ENCODE measurements at places on chromosomes 12 and 14.

GRCh38 chr14:89340200-89341181, 76.5 kb downstream of the FOXN3 start:
- no peak for DNase-seq

DNA sequence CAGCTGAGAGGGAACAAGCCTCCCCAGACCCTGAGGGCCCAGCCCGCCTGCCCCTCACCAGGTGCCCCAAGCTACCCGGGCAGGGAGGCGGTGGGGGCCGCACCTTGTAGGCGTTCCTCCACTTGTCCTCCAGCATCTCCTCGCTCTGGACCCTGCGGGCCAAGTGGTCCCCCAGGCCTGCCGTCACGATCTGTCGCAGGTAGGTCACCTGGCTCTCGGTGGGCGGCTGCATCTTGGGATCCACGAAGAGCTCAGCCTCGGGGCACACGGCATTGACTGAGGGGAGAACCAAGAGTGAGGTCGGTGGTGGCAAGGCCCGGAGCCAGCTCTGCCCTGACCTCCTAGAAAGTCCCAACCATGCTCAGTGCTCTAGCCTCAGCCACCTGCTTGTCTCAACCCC, 36.6 kb downstream of the DHX37 start:
- no peak for DNase-seq

GRCh38 chr14:66233591-66233990, 252.6 kb upstream of the CCDC196 start:
- DNase-seq, result no peak

DNA sequence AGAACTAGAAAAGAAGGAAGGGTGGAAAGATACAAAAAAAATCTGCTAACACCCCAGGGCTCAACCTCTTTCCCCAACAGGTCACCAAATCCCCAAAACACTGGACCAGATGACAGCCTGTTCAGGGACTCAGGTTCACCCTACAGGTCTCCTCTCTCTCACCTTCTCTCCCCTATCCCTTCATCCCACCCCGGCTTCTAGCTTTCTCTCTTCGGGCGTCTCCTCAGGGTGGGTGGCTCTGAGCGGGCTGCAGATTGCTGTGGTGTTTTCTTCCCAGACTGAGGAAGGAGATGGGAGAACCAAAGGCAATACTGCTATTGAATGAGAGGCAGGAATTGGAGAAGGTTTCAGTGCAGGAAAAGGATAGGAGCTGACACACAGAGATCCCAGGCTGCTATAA, 39.3 kb downstream of the ANO2 start:
- DNase-seq, result no peak

DNA sequence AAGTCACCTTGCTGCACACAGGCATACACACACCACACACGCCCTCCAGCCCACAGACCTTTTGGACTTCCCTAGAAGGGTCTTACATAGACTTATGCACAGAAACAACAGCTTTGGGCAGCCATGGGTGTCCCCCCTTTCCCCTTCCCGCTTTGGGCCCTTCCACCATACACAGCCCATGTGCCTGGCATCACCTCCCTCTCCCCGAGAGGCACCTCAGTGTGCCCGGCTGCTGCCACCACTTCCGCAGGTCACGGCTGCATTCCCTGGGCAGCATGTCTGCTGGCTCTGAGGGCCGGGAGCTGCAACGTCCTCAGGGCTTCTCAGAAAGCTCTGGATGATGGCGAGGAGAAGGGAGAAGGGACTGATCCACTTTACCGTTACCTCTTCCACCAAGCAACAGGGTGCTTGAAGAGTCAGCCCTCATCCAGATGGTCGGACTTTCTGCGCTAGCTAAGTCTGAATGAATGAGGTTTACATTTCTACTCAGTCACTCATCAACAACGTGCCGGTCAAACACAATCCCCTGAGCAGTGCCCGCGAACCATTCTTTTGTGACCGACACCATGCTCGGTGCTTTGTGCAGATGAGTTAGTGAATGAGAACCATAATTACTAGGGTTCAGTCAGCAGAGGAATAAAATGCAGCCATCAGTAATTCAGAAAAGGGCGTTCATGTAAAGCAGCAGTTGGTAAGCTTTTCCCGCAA, 72.2 kb upstream of the BCL11B start:
- no peak for DNase-seq

GRCh38 chr12:86721713-86722397, 465.7 kb upstream of the MGAT4C start:
- DNase-seq, result no peak

DNA sequence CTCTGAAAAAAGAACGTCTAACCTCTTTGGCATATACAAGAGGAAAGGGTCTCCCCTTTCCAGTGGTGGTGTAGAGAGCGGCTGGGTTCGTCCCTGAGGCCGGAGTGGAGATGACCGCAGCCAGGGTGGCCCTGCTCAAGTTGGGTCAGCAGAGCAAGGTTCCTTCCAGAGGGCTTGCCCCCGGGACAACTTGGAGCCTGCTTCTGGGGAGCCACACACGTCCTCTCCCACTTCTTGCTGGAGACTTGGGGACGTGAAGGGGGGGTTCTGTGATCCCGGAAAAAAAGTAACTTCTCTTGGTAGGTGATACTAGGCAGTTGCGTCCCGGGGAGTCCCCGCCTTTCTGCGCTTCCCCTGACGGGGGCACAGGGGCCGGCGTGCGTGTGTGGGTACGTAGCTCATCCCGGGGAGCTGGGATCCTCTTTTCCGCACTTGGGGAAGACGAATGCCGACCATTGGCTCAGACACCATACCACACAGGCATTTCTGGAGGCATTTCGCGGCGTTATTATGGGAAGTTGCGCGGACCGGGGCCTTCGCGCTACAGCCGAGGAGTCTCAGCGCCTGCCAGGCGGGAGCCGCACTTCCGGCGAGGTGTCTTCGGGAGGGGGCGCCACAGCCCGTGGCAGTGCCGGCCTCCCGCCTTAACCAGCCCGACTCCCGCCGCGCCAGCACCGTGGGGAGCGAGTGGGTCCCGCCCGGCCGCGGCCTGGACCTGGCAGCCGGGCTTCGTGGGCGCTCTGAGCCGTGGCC, 14.8 kb upstream of the PAX9 start:
- DNase-seq, result no peak

- no peak for DNase-seq
Observed at GRCh38 chr14:44589180-44589579, 82.1 kb upstream of the FSCB start.

DNA sequence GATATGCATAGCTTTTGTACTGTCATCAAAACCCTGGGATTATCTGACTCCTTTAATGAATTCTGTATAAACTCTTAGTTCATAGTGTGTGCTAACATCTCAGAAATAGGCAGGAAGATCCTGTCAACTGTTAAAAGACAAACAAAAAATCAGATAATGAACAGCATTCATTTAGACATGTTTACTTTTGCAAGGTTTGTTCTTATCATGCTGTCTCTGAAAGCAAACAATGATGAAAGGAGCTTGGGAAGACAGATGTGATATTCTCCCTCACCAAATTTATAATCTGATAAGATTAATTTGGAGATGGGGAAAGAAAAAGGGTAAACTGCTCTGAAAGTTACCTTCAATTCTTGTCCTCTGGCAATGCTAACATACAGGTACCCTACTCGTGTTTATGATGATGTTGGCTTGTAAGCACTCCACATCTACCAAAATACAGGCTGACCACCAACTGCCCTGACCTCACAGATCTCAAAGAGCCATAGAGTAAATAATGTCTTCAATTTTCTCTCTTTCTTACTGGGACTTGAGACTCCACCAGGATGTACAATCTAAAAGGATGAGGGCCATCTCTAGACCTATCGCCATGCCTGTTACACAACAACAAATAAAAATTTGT, 233.8 kb downstream of the SSPN start:
- DNase-seq, result no peak

DNA sequence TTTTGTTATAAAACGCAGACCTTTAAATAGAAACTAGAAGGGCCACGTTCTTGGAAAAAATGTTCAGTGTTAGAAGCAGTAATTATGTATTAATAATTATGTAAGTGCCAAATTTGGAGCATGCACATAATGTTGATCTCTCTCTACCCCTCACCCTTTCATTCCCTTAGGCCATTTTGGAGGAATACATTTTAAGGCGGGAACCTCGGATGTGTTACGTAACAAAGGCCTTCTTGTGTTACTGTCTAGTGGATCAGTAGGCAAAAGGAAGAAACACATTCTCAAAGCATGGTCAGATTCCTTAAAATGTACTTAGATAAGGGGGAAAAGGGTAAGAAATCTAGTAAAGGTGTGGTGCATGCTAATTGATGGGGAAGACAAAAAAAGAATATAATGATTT, 52.7 kb downstream of the RASSF3 start:
- no peak for DNase-seq

- no peak for DNase-seq
Observed at GRCh38 chr12:91327131-91327530, 144.5 kb upstream of the DCN start.

DNA sequence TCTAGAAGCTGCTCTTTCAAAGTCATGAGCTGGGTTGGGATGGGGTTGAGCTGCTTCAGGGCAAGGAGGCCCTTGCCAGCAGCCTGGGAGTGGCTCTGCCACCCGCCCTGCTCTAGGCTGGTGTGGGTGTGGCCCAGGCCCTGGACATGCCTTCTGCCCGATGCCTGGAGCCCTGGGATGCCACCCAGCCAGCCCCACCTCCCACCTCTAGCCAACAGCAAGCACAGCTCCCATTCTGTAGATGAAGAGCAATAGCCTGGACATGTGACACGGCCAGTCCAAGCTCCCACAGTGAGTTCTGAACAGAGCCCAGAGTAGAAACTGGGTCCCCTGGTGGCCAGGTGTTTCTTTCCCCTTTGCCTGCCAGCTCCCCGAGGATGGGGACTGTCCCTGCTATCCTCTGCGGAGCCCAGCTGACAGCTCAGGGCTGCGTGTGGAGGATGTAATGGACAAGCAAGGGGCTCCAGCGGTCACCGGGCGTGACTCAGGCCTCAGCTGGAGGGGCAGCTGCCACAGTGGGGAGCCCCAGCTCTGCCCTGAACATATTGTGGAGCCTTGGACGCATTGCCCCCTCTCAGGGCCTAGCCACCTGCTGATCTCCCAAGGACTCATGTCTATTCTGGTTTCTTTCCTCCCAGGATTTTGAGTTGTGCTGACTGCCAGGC, 165.2 kb downstream of the TSPAN9 start:
- no peak for DNase-seq

DNA sequence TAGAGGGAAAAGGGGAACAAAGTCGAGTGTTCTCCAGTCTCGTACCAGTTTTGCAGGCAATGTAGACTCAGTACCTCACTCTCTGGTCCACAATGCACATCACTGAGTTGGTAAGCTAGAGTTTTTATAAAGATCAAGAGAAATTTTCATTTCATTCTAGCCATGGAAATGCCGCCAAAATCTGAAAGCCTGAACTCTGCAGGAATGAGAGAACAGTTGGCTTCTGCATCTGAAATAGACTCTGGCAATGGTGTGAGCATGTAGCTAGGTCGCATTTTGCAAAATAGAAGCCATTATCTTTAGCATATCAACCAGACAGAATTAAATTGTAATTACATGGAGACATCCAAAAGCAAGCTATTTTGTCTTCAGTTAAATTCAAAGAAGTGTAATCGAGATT, 381.0 kb downstream of the NOVA1 start:
- no peak for DNase-seq

GRCh38 chr14:96915478-96915877, 118.3 kb downstream of the VRK1 start:
- no peak for DNase-seq

DNA sequence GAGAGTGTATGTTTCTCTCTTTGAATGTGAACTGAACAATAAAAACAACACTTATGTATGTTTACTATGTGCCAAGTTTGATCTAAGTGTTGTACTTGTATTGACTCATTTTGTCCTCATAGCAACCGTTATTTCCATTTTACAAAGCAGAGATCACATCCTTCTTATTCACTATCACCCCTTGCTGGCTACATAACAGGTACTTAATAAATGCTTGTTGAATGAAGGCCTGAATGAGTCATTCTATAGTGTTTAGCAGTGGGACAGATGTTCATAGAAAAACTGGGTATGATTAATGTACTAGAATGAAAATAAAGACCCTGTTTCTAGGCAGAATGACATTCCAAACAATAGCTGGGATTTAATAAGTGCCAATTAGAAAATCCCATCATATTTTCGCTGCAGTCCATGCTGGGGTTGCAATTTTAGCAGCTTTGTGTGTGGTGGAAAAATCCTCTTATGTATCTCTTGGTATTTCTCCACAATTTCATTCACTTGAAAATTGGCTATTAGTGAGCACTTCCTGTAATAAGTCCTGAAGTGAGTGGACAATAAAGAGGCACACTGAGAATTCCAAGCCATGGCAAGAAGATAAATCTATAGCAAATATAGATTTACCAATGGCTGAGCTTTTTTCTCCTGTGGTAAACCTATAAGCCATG, 86.0 kb downstream of the FAR2 start:
- DNase-seq, result no peak

GRCh38 chr14:57168138-57168679, 100.5 kb downstream of the EXOC5 start:
- DNase-seq, result no peak

GRCh38 chr12:23813206-23813605, 136.3 kb downstream of the SOX5 start:
- no peak for DNase-seq

GRCh38 chr12:52611080-52611468, 7.3 kb downstream of the KRT73 start:
- no peak for DNase-seq

DNA sequence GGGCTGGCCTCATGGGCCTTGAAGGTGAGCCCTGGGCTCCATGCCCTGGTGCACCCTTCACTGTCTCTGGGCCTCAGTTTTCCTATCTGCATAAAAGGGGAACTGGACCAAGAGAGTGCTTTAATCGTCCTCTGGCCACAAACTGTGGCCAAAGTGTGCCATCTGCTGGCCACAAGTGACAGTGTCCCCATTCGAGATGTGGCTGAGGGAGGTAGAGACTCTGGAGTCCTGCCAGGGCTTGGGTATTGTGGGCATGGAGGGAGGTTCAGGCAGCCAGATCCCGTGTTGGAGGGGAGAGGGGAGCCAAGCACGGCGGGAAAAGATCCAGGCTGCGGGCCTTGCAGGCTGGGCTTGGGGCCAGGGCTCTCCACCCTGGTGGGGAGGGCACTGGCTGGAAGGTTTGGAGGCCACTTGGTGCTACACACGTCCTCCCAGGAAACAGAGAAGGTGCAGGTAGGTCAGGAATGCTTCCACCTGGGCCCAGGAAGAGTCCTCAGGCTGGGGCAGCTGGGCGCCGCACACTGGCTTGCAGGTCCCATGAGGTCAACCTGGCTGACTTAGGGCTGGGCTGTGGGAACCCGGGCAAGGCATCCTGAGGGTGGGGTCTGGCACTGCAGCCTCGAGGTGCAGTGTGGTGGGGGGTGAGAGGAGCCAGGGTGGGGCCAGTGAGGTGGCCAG, 7.3 kb upstream of the KIF26A start:
- DNase-seq, result no peak
